ENCODE measurements at places on chromosomes 7 and 10.
A peak's percentile ranks its signal among the peaks of the same experiment; 100 is the strongest.

- DNase-seq: no peak
These were observed 192.3 kb upstream of the PRSS58 start for GRCh38 chr7:142450206-142450605.

DNA sequence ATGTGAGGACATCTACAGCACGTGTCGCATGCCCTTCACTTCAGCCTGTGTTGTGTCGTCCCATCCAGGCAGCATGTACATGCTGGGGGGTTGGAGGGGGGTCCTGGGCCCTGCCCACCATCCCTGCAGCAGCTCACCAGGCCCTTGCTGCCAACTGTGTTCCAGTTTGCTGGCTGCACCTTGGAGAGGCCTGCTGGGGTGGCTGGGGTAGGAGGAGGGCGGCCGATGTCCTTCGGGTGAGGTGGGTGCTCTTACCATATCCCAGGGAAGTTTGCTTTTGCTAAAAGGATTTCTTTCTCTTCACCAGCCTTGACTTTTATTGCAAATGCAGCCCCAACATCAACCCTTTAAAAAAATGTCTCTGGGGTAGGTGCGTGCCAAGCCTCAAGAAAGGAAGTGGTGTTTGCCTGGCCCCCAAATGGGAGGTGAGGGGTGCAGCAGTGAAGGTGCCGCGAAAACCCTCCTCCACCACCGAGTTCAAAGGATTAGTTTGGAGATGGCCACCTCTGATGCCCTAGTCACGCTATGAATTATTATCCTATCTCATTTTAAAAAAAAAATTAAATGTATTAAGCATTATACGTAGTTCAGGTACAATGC is 165.8 kb upstream of the KLF6 start:
- DNase-seq: no peak

- DNase-seq: no peak
These were observed 276.4 kb downstream of the ETV1 start for GRCh38 chr7:13713092-13713491.

DNA sequence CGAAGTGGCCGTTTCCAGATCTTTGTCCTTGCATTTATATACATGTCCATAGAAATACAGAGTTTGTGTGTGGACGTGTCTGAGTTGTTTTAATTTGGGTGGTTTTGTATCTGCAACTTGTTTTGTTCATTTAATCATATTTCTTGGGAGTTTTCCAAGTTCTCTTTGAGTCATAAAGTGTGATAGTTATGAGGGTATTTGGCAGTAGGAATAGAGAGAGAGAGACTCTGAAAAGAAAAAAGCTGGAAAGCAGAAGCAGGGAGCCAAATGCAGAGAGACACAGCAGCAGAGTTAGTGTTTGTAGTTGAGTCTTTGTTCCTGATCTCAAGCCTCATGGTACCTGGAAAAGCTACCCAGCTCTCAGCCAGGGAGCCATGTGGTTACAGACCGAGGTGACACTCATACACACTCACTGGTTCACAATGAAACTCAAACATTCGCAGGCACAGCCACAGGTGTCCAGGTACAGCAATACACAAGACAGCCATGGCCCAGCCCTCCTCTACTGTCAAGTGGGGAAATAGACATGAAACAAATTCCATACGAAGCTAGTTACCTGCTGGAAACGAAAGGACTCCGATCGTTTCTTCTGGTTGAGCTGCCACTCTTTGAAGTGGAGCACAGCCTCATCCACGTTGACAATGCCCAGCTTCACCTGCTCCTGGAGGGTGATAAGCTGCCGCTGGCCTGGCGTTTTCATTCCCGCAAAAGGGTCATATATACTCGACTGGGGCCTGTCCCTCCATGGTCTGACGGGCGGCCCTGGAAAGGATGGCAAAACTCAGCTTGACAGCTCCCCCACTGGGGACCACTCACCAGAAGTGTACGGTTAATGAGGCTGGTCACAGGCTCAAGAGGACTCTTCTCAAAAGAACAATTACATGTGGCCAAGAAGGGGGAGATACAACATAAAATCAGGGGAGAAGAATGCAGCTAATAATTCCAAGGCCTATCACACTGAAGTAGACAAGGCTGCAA is 33.3 kb upstream of the TM9SF3 start:
- DNase-seq: peak; percentile 39

DNA sequence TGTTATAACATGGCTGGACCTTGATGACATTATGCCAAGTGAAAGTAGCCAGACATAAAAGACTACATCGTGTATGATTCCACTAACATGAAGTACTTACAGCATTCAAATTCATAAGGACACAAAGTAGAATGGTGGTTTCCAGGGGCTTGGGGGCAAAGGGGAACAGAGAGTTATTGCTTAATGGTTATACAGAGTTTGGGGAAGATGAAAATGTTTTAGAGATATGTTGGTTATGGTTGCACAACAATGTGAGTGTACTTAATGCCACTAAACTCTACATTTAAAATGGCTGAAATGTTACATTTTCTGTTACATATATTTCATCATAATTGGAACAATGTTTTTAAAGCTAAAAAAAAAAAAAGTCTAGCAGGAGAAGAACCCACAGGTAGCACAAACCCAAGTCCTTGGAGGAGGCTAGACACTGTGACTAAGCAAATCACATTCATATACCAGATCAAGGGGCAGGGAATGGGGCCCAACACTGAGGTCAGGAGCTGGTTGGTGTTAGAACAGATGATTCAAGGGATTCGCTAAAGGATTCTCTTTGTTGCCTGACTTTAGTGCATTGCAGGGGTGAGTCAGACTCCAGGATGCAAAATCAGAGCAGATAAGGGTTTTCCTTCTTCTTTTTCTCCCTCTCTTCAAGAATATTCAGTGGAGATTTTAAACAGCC is 25.1 kb upstream of the AOAH start:
- peak; percentile 24 for DNase-seq

DNA sequence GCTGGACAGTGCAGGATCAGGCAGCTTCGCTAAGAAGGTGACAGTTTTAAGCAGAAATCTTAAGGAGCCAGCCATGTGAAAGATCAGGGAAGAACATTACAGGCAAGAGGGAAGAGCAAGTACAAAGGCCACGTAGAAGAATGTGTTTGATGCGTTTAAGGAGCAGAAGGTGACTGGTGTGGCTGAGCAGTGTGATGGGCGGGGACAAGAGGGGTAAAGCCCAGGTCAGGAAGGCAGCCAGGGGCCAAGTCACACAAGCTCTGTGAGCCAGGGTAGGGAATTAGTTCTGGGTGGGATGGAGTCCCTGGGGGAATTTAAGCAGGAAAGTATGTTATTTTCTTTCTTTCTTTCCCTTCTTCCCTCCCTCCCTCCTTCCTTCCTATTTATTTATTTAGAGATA is 166.9 kb downstream of the SH3PXD2A start:
- no peak for DNase-seq

All from cardiac fibroblast (primary cell).